NCI-H2171 (cell line): ENCODE measurements at places on chromosomes 7 and 10.
A peak's percentile ranks its signal among the peaks of the same experiment; 100 is the strongest.

DNA sequence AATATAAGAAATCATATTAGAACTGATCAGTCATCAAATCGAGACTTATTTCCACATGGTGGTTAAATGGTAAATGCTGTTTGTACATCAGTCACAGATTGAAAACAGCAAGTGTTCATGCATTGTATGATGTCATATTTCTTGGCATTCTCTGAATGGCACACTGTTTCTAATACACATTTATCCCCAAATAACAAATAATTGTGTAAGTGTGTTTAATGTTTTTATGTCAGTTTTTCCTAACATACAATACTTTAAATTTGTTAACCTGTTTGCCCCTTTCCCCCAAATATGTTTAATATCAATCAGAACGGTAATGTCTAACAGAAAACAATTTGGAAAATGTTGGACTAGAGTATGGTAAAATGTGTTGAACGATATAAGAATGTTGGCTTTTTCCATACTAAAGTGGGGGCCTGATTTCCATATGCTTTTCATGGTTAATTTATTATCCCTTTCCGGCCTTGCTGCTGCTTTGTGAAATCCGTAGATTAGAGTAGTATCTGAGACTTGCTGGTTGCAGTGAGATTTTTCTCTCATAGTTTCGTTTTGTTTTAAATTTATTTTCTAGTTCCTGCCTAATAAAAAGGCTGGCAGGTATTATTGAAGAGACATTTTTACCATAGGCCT, 23.7 kb downstream of the RAB18 start:
- no peak for DNase-seq

GRCh38 chr10:17092986-17093803, 36.4 kb downstream of the CUBN start:
- no peak for DNase-seq

GRCh38 chr10:124415210-124415609, 3.5 kb downstream of the OAT start:
- DNase-seq = no peak

DNA sequence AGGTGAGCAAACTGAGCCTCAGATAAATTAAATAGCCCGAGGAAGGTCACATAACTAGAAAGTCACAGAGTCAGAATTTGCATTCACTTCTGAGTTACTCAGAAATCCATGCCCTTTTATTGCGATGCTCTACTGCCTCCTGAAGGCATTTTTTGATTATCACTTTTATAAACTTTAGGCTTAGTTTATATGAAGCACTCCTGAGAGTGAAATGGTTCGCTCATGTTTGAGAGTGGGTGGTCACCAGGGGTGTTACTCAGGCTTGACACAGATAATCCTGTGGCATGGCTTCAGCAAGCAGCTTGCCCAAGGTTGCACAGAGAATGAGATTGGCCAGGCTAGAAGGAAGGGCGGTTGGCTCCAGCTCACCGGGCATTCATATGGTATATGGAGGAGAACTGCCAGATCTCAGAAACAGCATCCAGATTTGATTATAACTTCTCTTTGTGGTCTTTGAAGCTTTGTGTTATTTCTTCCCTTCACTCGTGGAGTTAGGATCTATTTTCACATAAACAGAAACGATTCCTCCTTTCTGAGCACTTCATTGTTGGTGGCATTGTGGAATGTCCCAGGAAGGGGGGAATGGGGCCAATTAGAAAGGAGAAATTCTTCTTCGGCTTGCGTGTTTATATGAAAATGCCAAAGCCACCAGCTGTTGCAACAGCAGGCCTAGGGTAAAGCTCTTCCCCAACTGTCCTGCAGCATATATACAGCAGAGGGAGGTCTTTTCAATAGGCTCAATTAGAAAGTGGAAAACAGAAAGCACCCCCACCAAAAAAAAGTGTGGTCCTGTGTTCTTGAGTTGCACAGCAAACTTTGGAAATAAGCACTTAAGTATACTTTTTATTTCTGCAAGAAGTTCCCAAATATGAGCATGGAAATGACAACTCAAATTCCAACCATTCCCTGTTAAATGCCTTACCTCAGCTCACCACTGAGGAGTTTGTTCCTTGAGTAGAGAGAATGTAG, 628.8 kb downstream of the SUGCT start:
- DNase-seq = no peak

- DNase-seq = peak; percentile 41
Measured at GRCh38 chr7:108408296-108408991, 47.8 kb downstream of the NRCAM start.

DNA sequence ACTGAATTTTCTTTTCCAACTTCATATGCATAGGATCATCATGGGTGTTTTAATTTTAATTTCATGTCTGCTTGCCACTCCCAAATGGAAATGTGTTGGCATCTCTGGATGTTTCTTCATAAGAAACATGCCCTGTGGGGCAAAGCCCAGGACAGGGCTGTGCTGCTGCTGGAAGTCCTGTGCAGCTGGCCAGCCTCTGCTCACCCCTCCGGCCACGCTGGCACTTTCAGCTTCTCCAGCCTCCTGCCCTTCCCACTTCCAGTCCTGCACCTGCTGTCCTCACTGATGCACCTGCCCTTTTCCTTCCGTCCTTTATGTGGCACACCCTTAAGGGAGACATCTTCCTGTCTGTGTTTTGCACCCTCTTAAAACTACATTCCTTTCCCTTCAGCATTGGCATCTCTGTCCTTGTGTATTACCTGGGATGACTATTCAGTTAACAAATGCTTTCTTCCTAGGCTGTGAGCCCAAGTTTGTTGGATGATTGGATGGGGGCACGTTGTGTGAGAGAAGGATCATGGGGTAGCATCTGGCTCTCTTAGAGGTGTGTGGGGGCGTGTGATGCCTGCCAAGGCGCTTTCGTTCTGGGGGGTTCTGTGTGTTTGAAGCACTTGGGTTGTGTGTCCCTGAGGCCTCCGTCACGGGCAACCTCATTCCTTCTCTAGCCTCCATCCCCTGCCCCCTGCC, 56.8 kb downstream of the TCF7L2 start:
- DNase-seq = no peak

DNA sequence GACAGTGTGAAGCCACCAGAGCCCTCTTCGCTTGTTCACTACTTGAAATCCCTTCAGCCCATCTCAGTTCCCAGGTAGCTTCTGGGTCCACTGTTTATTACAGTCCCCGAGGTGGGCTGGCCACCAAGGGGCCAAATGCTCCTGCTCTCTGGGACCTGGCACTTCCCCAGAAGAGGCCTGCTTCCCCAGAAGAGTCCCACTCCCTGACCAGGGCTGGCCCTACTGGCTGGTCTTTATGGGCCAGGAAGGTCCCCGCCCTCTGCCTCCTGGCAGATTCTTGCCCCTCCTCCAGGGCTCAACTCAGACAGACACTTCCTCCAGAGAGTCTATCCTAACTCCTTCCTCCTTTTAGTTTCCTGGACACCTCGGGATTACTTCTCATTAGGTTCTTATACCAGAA, 70.7 kb upstream of the LRRC18 start:
- no peak for DNase-seq

DNA sequence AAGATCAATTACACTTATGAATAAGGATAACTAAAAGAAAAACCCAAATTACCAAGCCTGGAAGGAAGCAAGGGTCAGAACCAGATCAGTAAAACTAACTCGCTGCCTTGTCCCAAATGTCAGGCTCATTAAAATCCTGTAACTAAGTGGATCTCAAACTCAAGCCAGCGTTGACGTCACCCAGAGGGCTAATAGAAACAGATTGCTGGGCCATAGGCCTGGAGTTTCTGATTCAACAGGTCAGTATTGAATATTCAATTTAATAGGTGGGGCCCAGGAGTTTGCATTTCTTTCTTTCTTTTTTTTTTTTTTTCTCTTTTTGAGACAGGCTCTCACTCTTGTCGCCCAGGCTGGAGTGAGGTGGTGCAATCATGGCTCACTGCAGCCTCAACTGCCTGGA, 397.0 kb downstream of the CALN1 start:
- no peak for DNase-seq

GRCh38 chr7:31487071-31487470, 26.8 kb upstream of the ITPRID1 start:
- DNase-seq = no peak

DNA sequence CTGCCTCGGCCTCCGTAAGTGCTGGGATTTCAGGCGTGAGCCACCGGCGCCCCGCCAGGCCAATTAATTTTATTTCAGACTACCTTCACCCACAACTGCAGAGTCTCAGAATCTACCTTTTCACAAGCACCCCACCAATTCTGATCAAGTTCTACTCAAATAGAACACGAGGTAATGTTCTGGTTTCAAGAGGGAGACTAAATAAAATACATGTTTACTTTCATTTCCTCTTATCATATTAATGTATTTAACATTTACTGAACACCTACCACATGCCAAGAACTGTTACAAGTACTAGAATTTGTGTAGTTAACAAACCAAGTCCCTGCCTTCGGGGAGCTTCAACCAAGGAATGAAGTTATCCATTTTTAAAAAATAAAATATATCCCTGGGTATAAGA, 25.5 kb upstream of the RGS10 start:
- DNase-seq = no peak

DNA sequence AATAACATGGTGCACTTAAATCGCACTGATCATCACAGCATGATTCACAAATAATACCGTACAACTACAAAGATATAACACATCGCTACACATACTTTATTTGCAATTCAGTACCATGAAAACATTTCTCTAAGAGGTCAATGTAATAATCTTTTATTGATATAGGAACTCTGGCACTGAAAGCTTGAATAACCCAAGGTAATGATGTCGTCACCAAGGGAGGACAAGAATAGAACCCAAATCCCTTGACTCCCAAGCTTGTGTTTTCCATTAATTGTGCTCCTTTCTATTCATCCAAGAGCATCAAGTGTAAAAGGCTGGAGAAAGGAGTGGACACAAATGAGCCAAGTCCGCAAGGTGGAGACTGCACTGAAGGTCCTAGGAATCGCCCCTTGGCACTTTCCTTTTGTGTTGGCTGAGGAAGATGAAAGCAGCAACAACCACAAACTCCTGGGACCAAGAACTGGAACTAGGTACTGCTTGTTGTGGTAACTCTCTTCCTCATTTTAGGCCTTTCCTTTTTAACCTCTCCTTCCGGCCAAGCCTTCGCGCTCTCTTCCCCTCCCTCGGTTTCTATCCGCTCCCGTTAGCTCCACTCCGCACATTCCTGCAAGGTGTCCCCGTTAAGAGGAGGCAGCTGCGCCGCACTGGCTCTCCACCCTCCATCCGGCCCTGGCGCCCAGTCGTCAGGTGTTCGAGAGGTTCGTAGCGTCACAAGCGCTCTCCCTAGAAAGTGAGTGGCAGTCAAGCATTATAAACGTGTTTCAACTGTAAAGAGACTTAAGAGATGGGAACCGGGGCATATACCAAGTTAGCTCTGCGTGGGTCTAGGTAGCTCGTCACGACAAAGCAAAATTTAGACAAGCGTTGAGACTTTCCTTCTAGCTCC, 1.0 kb upstream of the CBLL1 start:
- DNase-seq = peak; percentile 82

DNA sequence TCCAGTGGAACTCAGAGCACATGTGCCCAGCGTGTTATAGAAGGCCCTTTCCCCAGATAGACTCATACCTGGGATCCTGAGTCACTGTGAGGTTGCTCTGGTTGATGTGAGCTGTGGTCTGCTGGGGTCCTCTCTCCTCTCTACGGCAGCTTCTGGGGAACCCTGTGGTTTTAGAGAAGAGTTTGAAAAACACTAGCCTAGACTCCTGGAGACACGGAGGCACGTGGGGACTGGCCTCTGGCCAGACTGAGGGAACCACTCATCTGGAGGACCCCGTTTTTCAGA, 10.3 kb downstream of the ZNF775 start:
- no peak for DNase-seq

- no peak for DNase-seq
Measured at GRCh38 chr7:77627309-77627676, 69.0 kb upstream of the RSBN1L start.

DNA sequence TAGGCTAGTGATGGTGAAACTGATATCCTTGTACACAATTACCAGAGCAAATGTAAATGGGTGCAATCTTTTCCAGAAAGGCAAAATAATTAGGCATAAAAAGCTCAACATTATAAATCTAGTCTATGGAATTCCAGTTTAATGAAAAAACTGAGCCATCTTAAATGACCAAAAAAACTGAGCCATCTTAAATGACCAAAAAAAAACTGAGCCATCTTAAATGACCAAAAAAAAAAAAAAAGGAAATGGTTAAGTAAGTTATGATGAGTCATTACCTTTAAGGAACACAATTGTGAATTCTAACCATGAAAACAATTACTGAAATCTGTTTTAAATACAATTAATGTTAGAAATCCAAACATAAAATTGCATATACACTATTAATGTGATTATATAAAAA, 25.3 kb downstream of the USP6NL start:
- no peak for DNase-seq

DNA sequence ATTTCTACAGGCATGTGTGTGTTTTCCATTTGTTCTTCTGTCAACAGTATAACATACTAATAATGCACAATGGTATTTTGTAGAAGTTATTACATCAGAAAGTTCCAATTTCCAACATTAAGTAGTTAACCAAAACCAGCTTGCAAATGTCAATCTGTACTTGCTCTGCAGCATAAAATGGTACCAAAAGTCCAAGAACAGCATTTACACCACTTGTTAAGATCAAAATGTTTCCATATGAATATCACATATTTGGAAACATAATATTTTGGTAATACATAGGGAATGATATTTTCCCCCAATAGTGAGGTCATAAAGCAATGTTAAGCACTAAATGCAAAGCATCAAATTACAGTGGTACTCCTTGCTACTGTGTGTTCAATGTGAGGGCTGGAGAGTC, 162.1 kb downstream of the ZNF438 start:
- no peak for DNase-seq

- DNase-seq = no peak
Measured at GRCh38 chr7:149685455-149685854, 87.9 kb downstream of the ZNF467 start.

GRCh38 chr7:41738806-41739205, 35.9 kb upstream of the INHBA start:
- DNase-seq = no peak

GRCh38 chr10:89337484-89337883, 9.7 kb downstream of the IFIT3 start:
- DNase-seq = no peak

- no peak for DNase-seq
Measured at GRCh38 chr10:114380060-114380459, 24.2 kb downstream of the AFAP1L2 start.

DNA sequence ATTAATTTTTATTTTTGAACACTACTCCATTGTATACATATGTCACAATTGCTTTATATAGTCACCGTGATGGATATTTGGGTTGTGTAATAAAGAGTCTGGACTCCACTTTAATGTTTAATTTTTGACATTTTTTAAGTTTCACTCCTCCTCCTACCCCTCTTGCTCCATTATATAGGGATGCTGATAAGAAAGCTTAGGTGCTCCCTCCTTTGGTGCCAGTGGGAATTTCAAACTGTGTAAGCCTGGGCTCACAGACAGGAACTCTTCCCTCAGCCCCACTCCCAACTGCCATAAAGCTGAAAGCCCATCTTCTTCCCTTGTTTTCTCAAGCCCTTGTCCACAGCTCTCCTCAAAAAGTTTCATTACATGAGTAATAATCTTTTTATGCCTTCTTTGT, 47.6 kb downstream of the TWIST1 start:
- DNase-seq = no peak

DNA sequence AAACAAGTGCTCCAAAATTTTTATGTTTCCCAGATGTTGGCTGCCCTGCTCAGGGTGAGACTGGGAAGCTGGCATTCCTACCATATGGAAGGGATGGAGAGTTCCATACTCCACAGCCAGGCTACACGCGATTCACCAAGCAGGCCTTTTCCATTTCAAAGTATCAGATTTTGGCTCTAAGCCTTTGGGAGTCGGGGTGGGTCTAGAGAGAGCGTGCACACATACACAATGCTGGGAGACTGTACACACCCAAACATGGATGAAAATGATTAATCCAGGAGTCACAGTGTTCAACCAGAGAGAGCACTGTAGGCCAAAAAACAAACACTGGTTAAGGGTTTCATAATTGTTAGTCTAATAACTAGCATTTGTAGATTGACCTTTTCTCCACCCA, 295.0 kb downstream of the BICC1 start:
- no peak for DNase-seq
